NCI-H1930 (cell line): ENCODE measurements at places on chromosomes 5 and 9.

GRCh38 chr9:80789831-80790230 lies 899.5 kb downstream of the TLE1 start:
- DNase-seq: no peak

DNA sequence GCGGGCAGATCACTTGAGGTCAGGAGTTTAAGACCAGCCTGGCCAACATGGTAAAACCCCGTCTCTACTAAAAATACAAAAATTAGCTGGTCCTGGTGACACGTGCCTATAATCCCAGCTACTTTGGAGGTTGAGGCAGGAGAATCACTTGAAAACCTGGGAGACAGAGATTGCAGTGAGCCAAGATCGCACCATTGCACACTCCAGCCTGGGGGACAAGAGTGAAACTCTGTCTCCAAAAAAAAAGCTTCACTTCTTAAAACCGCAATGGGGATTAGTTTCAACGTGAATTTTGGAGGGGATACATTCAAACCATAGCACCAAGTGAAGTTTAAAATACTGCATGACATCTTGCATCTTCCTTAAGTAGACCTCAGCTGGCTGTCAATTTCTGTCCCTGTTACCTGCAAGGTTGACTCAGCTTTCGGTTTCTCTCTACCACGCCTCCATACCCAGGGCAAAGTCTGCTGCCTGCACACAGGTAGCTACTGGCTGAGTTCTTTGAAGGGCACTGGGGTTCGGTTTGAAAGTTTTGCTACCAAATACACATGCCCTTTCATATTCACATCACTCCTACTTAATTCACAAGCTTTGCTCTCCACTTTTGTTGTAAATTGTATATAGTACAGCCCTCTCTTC lies 69.3 kb downstream of the KIAA1958 start:
- DNase-seq: no peak

- DNase-seq: no peak
Measured at GRCh38 chr9:34555002-34555348, 32.2 kb upstream of the ENHO start.

DNA sequence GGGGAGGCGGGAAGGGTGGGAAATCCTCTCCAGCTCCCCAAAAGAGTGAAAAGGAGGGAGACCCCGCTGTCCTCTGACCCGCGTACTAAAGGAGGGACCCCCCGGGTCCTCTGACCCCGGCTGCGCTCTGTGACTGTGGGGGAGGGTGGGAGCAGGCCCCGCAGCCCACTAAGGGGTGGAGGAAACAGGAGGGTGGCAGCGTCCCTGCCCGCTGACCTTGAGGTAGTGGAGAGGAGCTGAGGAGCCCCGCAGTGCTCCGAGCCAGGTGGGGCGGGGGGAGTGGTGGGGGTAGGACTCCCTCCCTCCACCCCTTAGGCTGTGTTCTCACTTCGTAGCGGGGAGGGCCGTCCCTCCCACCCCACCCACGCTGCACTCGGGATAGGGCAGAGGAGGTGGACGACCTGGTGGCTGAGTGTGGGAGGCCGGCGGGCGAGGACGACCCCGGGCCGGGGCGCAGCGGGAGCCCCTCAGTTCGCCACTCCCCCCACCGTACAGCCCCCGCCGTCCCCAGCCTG lies 449 bp upstream of the ADCY2 start:
- DNase-seq: no peak

DNA sequence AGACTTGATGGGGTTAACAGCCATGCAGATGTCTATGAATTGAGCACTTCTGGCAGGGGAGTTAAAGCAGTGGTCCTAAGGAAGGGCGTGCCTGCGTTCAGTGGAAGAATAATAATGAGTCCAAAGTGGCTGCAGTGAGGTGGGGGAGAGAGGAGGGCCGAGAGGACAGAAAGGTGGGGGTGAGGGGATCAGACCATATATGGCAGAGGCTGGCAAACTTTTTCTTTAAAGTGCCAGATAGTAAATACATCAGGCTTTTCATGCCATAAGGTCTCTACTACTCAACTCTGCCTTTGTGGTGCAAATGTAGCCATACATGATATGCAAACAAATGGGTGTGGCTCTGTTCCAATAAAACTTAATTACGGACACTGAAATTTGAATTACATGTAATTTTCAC lies 77.1 kb downstream of the STRBP start:
- no peak for DNase-seq

GRCh38 chr5:145407300-145408047 lies 427.7 kb downstream of the PRELID2 start:
- DNase-seq: no peak

DNA sequence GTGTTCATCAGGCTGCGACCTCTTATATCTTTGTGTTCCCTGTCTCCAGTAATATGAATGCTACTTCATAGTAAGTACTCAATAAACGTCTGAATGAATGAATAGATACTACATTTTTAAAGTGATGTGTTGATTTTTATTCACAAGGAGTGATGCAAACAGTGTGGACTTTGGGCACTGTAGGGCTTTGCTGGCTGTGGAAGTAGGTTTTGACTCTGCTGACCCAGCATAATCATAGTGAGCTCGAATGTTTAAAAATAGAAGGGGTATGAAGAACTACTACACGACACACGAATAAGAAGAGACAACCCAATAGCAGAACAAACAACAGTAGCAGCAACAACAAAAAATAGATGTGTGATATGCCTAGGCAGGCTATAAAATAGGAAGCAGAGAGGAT lies 147.4 kb downstream of the SH3GL2 start:
- DNase-seq: no peak

- DNase-seq: peak; percentile 36
Measured at GRCh38 chr5:84113246-84114105, 271.2 kb downstream of the EDIL3 start.

DNA sequence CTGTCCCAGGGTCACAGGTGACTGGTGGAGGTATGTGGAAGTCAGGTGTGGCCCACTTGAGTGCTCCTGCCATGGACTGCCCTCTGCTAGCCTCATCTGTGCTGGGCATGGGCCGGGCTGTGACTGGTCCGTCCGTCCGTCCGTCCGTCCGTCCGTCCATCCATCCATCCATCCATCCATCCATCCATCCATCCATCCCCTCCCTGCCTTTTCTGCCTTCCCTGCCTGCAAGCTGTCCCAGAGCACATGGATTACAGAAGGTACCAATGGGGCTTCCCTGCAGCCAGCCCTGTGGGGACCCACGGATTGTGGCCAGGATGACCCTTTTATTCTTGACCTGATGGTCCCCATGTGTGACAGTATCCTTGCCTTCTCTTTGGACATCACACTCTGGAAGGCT lies 92.5 kb downstream of the MACROH2A1 start:
- DNase-seq: no peak

DNA sequence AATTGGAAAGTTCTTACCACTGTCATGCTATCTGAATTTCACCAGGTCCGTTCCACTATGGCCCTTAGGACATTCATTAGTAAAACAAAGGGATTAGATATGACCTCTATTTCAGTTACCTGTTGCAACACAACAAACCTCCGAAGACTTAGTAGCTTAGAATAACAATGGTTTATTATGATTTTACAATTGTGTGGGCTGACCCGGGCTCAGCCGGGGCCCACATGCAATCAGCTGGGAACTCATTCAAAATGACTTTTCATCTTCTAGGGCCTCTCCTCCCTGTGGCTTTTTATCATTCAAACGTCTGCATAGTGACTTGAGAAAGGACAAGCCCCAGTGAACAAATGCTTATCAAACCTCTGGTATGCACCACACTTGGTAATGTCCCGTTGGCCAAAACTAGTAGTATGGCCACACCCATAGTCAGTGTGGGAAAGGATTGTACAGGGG lies 2.3 kb upstream of the FBXW11 start:
- no peak for DNase-seq
